ENCODE measurements at places on chromosomes 11 and 22. TPM values are rescaled to one million over a fixed set of nuclear protein-coding genes. Genes with fewer than 3 reads are reported as not detected.

DNA sequence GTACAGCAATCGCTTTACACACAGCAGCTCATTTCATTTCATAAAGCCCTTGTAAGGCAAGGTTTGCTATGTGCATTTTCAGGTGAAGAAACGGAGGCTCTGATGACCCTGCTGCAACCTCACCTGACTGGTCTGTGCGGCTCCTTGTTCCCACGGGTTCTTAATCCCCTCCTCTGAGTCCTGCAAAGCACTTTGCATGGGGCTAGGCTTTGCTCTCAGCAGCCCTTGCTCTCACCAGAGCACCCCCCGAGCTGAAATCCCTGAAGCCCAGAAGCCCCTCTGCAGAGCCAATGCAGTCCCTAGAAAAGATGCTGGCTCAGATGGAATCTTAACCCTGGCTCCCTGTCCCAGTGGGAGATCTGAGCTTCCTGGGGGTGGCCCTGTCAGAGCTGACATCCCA, 11.0 kb upstream of the APOL6 start:
- no peak for DNase-seq

Gene SAA2
- not detected for total RNA-seq

Gene ADORA2A
- 19.7 TPM for total RNA-seq

DNA sequence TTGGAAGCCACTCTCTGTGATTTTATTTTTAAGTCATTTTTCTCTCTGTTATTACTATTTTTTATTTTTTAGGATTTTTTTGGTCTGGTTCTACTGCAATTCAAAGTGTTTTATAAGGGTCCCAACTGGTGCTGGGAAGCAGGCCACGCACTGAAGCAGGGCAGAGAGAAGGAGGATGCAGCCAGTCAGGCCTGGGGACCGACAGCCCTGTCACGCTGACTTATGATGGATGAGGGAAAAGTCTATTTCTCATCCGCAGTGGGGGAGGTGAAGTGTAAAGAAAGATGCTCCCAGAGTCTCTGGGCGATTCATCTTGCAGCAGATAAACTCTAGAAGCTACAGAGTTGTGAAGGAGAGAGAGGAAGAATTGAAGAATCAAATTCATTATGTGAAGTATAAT, 191.6 kb downstream of the NTM start:
- DNase-seq: no peak

- DNase-seq: no peak
Measured at GRCh38 chr11:1070594-1071462, 3.8 kb upstream of the MUC2 start.

DNA sequence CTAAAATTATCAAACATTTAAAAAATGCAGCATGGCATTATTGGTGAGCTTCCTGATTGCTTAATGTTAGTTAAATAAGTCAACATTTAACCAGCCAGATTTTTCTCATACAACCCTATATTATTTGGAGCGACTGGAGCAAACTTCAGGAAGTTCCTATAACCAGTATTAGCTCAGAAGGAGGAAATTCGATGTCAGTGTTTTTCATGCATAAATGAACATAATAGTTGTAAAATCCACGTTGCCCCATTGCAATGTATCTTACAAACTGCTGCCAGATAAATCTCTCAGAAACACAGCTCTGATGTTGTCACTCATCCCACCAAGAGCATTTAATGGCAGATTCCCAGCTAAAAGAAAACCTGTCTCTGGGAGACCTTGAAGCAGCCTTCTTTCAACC, 278.5 kb downstream of the CASP12 start:
- DNase-seq: no peak

Gene TRIM49C
- not detected for total RNA-seq

DNA sequence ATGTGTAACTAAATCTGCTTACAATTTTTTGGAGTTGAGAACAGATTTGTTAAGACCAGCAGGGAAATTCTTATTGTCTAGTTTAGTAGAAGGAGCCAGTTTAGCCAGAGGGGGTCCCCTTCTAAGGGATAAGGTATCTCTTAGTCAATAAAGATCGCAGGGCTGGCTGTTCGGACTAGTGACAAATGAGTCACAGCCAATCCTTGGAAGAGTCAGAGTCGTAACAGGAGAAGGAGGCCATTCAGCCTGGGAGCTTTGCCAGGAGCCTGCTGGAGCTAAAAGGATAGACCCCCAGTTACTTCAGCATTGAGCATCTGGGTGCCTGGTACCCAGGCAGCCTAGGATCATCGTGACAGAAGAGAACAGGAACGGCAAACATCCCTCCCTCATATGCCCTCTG, 191.6 kb upstream of the ARHGAP20 start:
- DNase-seq: no peak
